ENCODE measurements at places on chromosomes 2 and 18. TPM values are rescaled to one million over a fixed set of nuclear protein-coding genes. Genes with fewer than 3 reads are reported as not detected.

DNA sequence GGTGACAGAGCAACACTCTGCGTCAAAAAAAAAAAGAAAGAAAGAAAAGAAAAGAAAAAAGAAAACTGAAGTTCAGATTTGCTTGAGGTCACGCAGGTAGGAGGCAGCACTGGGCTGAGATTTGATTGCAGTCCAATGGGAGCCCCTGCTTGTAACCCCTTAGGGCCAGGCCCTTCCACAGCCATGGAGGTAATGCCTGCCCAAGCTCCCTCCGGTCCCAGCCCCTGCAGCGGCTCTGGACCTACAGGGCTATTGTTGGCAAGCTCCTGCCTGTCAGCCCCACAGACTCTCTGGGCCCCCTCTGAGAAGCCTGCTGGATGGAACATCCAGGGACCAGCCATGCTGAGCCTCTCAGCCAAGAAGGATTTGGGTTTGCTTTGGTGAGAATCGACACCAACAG lies 12.2 kb downstream of the ZFP36L2 start:
- DNase-seq = no peak

The KCNK3 gene
- polyA plus RNA-seq = not detected

GRCh38 chr2:188623995-188624643 lies 332.4 kb downstream of the GULP1 start:
- no peak for DNase-seq

The SPATA3 gene
- polyA plus RNA-seq = not detected

The EEF1B2 gene
- polyA plus RNA-seq = 701 TPM

DNA sequence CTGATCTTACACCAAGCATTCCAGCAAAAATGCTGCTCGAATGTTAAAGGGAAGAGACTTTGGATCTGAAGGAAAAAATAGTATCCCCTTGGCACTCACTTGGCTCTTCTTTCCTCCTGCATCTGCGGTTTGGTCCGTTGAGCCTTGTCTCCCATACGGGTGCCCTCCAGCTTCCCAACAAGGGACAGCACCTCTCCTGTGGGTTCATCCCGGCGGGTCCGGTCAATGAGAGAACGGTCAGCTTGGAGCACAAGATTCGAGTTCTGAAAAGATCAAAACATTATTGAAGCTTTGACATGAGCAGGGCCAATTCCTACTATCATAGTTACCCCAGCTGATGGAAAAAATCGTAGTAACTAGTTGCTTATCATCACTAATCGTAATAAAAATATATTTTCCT lies 740 bp downstream of the SNRNP200 start:
- DNase-seq = no peak

GRCh38 chr18:56988022-56988421 lies 158.9 kb upstream of the BOD1L2 start:
- no peak for DNase-seq

- no peak for DNase-seq
Measured at GRCh38 chr2:237164474-237165042, 78.9 kb downstream of the COPS8 start.

GRCh38 chr18:63046375-63046774 lies 273.2 kb downstream of the BCL2 start:
- DNase-seq = no peak

DNA sequence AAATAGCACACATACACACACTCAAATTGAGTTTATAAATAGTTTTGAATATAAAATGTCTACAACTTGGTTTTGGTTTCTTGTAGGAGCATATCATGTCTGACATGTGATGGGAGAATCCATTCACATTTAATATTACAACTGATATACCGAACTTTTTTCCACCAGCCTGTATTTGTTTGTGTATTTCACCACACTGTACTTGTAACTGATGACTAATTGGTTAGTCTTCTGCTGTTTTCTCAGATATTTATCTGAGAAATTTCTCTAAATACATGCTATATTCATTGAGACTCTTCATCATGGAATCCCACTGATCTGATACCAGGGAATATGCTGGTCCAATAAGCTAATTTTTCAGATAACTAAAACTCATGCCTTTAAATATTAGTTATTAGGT lies 56.3 kb upstream of the UBXN4 start:
- DNase-seq = no peak

DNA sequence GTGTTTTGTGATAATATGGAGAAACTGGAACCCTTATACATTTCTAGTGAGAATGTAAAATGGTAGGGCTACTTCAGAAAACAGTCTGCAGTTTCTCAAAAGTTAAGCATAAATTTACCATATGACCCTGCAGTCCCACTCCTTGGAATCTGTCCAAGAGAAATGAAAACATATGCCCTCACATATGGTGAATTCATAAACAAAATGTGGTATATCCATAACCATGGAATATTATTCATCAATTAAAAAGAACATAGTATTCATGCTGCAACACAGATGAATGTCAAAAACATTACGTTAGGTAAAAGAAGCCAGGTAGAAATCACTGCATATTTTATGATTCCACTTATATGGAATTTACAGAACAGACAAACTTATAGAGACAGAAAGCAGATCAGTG lies 11.8 kb downstream of the ROCK2 start:
- DNase-seq = no peak

GRCh38 chr2:96330407-96330806 lies 5.2 kb upstream of the NCAPH start:
- no peak for DNase-seq

The CYP1B1 gene
- 0.10 TPM for polyA plus RNA-seq

The KCNF1 gene
- polyA plus RNA-seq = not detected

The HOXD12 gene
- polyA plus RNA-seq = not detected
